ENCODE measurements at places on chromosomes 5 and 9. TPM values are rescaled to one million over a fixed set of nuclear protein-coding genes. Genes with fewer than 3 reads are reported as not detected.

Gene CTXN3
- 3.2 TPM for total RNA-seq

Gene DMRTA1
- total RNA-seq, result 0.25 TPM

Gene PCDHB6
- 3.7 TPM for total RNA-seq

Gene SPEF2
- total RNA-seq, result 17.5 TPM

Gene OBP2B
- not detected for total RNA-seq

Gene PAEP
- not detected for total RNA-seq

Gene OLFM1
- total RNA-seq, result 75.5 TPM

Gene IFNA13
- not detected for total RNA-seq

Gene OTP
- not detected for total RNA-seq

Gene RMI1
- total RNA-seq, result 17.2 TPM

Gene TPPP
- 12.5 TPM for total RNA-seq

Gene MRPS30
- 116 TPM for total RNA-seq

Gene ALDH1B1
- 9.3 TPM for total RNA-seq

Gene CDH18
- 6.4 TPM for total RNA-seq
